ENCODE measurements at places on chromosomes 4 and X. TPM values are rescaled to one million over a fixed set of nuclear protein-coding genes. Genes with fewer than 3 reads are reported as not detected.

DNA sequence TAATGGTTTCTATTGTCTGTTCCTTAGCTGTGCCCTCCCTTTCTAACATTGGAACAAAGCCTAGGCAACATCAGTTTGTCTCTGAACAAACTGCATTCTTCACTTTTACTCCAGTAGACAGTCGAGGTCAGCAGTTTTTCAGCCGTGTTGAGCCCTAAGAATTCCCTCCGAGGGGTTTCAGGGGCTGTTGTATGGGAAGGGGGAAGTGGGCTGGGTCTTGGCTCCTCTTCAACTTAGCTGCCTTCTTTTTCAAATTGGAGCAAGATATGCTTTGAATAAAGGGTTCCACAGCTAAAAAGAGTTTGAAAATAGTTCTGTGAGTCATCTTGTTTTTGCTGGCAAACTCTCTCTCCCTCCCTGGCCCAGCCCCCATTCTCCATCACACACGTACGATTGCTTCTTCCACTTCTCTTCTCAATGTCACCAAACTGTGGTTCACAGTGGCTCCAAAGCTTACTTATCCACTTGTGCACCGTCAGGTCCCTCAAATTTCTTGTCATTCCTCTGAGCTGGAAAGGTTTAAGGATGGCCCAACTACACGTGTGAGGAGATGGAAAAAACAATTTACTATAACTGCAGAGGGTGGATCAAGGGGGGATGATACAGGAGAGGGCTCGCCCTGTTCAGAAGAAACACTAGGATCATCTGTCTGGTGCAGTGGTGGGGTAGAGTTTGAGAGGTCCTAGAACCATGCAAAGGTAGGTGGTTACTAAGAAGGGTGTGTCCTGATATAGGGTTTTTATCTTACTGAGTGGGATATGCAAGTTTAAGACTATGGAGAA lies 9.2 kb upstream of the MAML3 start:
- no peaks in the 10 kb centered on the region for H3K36me3 ChIP-seq
- no peak overlapping the region for H3K4me3 ChIP-seq
- H3K27ac ChIP-seq, result no peak overlapping the region
- no peaks in the 10 kb centered on the region for H3K27me3 ChIP-seq

GRCh38 chr4:156146571-156146970 lies 192.9 kb upstream of the CTSO start:
- no peaks in the 10 kb centered on the region for H3K36me3 ChIP-seq
- no peak overlapping the region for H3K27ac ChIP-seq
- no peaks in the 10 kb centered on the region for H3K27me3 ChIP-seq
- no peak for DNase-seq
- H3K4me3 ChIP-seq, result no peak overlapping the region

DNA sequence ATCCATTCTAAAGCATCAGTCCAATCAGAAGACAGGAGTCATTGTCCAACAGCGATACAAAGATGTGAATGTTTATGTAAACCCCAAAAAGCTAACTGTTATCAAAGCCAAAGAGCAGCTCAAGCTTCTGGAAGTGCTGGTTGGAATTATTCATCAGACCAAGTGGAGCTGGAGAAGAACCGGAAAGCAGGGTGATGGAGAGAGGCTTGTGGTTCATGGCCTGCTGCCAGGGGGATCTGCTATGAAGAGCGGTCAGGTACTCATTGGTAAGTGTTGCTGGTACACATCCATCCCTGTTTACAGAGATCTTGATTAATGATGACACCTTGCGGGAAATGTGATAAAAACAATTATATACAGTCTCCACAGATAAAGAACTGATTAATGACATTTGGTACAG lies 11.0 kb downstream of the INTU start:
- H3K27me3 ChIP-seq, result no peaks in the 10 kb centered on the region
- no peak for DNase-seq
- no peaks in the 10 kb centered on the region for H3K4me1 ChIP-seq
- no peak overlapping the region for H3K4me3 ChIP-seq

DNA sequence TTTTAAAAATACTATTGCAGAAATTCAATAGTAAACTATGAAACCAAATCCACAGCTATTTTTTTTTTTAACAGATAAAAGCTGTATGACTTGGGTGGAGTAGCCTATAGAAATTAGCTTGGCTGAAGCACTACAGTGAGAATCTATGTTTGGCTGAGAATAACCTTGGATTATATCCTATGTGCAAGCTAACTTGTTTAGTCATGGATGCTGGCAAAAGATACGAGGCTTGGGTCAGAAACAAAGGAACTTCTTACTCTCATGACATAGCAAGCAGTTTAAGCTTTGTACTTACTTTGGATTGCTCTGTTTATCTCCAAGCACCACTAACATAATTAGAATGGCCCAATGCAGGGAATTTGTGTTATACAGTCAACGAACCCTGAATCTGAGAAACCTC lies 119.2 kb upstream of the GRID2 start:
- H3K36me3 ChIP-seq, result no peaks in the 10 kb centered on the region
- no peak overlapping the region for H3K27ac ChIP-seq
- no peaks in the 10 kb centered on the region for H3K27me3 ChIP-seq
- no peak for DNase-seq

DNA sequence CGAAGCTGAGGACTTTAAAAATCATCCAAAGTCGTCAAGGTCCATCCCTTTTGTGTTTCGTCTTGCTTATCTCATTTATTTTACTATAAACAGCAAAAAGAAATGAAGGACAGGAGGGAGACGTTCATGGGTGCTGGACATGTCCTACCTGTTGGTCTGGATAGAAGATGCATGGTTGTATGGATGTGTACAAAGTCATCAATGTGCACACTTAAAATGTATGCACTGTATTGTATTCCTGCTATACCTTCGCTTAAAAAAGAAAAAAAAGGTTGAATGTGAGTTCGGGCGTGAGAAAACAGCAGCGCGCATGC lies 313 bp upstream of the BLOC1S4 start:
- DNase-seq, result no peak
- H3K36me3 ChIP-seq, result peaks cover 2% of the 10 kb centered on the region
- H3K4me1 ChIP-seq, result peaks cover 28% of the 10 kb centered on the region
- peak overlapping the region; percentile 69 for H3K27ac ChIP-seq
- peak overlapping the region; percentile 87 for H3K4me3 ChIP-seq

DNA sequence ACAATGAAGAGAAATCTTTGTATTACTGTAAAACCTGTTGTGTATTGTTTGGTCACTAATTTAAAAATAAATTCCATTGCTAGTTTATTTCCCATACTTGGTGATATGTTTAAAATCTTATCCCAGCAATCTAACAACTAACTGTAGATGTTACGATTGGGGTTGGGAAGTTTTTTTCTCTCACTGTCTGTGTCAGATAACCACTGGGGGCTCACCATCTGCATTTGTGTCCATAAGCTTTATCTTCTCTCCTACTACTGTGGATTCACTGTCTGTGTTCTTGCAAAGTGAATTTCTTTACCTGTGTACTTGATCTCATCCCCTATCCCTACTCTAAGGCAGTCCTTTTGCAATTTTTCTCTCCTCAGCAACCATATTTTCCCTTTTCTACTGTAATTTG lies 81.3 kb downstream of the STIM2 start:
- peaks cover 3% of the 10 kb centered on the region for H3K4me1 ChIP-seq
- H3K27me3 ChIP-seq, result no peaks in the 10 kb centered on the region
- DNase-seq, result no peak
- H3K4me3 ChIP-seq, result no peak overlapping the region
- H3K36me3 ChIP-seq, result no peaks in the 10 kb centered on the region

DNA sequence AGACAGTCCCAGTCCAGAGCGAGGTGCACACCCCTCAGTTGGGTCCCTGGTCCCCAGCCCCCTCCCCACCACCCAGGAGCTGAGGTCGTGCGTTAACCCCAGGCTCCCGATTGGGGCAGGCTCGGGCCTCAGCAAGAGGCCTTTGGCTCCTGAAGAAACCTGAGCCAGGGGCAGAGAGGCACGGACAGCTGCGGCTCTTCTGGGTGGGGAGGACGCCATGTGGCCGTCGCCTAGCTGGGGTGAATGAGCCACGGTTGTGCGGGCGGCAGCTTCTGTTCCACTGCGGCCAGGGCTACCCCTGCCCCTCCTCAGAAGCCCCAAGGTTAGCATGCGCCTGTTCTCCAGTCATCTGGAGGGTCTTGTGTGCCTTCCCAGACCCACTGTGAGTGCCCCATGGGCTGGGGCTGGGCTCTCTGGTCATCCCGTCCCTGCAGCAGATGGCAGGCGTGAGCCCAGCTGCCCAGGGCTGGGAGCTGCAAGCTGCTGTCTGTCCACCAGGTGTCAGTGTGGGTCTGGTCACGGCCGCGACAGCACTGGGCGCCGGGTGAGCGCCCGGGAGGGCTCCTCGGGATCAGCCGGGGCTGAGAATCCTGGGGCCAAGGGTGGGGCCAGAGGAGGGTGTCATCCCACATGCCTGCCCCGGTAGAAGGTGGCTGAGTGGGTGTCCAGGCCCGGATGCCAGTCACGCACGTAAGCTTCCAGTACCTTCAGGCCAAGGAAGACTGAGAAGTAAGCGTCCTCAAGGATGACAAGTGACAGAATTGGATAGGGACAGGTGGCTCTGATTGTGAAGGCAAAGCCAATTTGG lies 21.9 kb downstream of the ATP2B3 start:
- peaks cover 8% of the 10 kb centered on the region for H3K27me3 ChIP-seq
- DNase-seq, result peak; percentile 35
- no peak overlapping the region for H3K4me3 ChIP-seq
- no peak overlapping the region for H3K27ac ChIP-seq

DNA sequence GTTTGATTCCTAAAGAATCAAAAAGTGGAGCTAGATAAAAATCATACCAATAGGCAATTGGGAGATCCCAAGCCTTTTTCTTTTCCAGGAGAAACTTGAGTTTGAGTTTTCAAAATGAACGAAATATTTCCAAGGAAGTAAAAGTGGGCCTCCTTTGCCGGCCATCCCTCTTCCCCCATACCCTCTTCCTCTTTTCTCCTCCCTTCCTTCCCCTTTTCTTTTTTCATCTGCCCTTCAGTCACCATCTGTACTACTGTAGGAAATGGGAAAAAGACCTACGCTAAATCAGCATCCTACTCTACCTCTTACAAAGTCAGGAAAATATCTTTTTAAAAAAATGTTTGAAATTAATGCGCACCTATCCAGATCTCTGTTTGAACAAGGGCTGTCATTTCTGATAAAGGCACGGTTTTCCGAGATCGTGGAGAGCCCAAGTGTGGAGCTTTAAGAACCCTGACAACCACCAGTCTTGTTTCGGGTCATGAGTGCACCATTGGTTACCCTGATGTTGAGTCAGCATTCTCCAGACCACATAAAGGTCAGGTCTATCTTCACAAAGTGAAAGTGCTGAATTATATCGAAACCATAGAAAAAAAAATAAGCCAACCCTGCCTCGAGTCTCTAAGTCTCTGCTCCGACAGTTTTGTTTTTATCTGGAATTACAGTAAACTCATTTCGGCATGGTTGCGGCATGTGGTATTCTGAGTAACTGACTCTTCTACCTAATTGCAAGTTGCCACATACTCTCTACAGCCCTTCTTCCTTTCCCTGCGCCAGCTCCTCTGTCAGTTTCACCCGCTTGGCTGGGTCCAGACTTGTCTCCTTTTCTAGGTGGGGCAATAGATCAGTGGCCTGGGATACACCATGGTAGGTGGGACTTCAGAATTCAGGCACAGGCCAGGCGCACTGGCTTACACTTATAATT lies 140.2 kb upstream of the KLF3 start:
- no peak for DNase-seq
- H3K4me3 ChIP-seq, result peak overlapping the region; percentile 31
- peaks cover 3% of the 10 kb centered on the region for H3K36me3 ChIP-seq
- H3K27me3 ChIP-seq, result no peaks in the 10 kb centered on the region
- peaks cover 17% of the 10 kb centered on the region for H3K4me1 ChIP-seq

GRCh38 chr4:170581322-170581721 lies 491.6 kb upstream of the AADAT start:
- H3K27ac ChIP-seq, result no peak overlapping the region
- DNase-seq, result no peak
- no peaks in the 10 kb centered on the region for H3K4me1 ChIP-seq
- H3K27me3 ChIP-seq, result no peaks in the 10 kb centered on the region
- no peaks in the 10 kb centered on the region for H3K36me3 ChIP-seq
- H3K4me3 ChIP-seq, result no peak overlapping the region

The CYLC1 gene
- not detected for total RNA-seq

The CD38 gene
- 6.0 TPM for total RNA-seq

The PAK3 gene
- 0.32 TPM for total RNA-seq

The USP17L15 gene
- not detected for total RNA-seq
